Activated CD4-positive, alpha-beta T cell treated with anti-CD3 and anti-CD28 coated beads, Interleukin-2, amount 50 U/mL, for 24 hours (primary cell): ENCODE measurements at places on chromosomes 6 and 20.

DNA sequence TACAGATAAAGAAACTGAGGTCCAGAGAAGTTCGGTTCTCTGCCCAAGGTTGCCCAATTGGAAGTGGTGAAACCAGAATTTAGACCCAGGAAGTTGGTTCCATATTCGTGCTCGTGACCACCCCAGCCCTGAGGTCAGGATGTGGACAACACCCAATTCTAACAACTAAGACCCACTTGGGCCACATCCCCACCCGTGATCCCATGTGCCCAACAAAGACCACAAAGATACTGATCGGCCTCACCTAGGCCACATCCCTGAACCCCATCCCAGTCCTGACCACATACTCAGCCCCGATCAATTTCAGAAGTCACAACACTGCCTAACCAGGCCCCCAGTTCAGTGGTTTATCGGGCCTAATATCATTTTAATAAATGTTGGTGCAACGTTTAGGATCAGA is 138.4 kb downstream of the PREX1 start:
- DNase-seq, result no peak

DNA sequence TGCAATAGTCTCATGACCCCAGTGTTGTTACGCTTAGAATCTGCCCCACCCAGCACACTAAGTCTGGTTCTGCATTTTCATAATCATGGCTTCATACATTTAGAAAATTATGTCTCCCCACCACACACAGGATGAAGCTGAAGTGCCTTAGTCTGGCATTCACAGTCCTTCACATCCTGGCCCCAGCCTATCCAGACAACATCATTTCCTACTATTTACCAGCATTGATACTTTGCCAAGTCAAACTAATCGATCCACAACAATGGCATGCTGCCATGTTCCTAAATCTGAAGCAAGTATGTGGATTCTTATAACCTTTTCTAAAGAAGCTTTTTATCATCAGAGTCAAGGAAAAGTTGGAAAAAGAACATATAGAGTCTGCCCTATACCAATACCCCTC is 132.4 kb upstream of the FBXL4 start:
- DNase-seq, result no peak

GRCh38 chr6:116287689-116288282 is 8.1 kb upstream of the TSPYL1 start:
- DNase-seq, result no peak

- peak; percentile 21 for DNase-seq
Observed at GRCh38 chr6:89281779-89282246, 33.3 kb downstream of the GABRR2 start.
